ENCODE measurements at places on chromosomes 16 and 17. TPM values are rescaled to one million over a fixed set of nuclear protein-coding genes. Genes with fewer than 3 reads are reported as not detected.

Gene SULT1A4
- total RNA-seq: 5.4 TPM

Gene SLC5A2
- under 0.01 TPM for total RNA-seq

Gene LITAF
- total RNA-seq: 0.81 TPM

Gene TNFRSF17
- total RNA-seq: not detected

Gene GAS7
- total RNA-seq: not detected

Gene FSCN2
- 0.27 TPM for total RNA-seq

Gene ACACA
- 37.4 TPM for total RNA-seq

Gene CACNG3
- total RNA-seq: not detected

Gene MPP2
- 0.54 TPM for total RNA-seq

Gene GSG1L
- total RNA-seq: not detected

Gene CCL8
- not detected for total RNA-seq

Gene TBC1D3E
- total RNA-seq: not detected

Gene KCNH6
- total RNA-seq: not detected

Gene DNAH17
- total RNA-seq: 0.09 TPM

Gene ARHGDIG
- total RNA-seq: 3.5 TPM

Gene USP43
- total RNA-seq: 0.18 TPM

Gene SCNN1G
- total RNA-seq: not detected

Gene ADAP2
- not detected for total RNA-seq

Gene HOXB7
- 2.2 TPM for total RNA-seq

Gene FBXW10
- total RNA-seq: not detected

Gene SLC47A2
- not detected for total RNA-seq

Gene PCTP
- total RNA-seq: 17.2 TPM

Gene CEMP1
- total RNA-seq: not detected

Gene PLK1
- total RNA-seq: 22.8 TPM

Gene HOXB6
- total RNA-seq: 2.8 TPM

Gene HID1
- 11.5 TPM for total RNA-seq

Gene DPEP3
- not detected for total RNA-seq

Gene SLC5A11
- 0.27 TPM for total RNA-seq

Gene NPIPB2
- 4.0 TPM for total RNA-seq

Gene SYCE1L
- total RNA-seq: 2.7 TPM

Gene RNF40
- total RNA-seq: 62.9 TPM

Gene CCDC200
- not detected for total RNA-seq

Gene TAOK2
- total RNA-seq: 97.0 TPM

Gene TMC8
- total RNA-seq: 0.09 TPM

Gene RNF157
- total RNA-seq: 0.09 TPM

Gene TMIGD1
- total RNA-seq: not detected

Gene NPIPA2
- 0.45 TPM for total RNA-seq

Gene FOXN1
- total RNA-seq: not detected

Gene CTRL
- 0.45 TPM for total RNA-seq

Gene ATF7IP2
- 5.8 TPM for total RNA-seq

Gene IL34
- total RNA-seq: 0.63 TPM

Gene IL32
- total RNA-seq: 123 TPM

Gene ANKS3
- total RNA-seq: 14.8 TPM

Gene UNK
- total RNA-seq: 9.3 TPM

Gene MYO15A
- not detected for total RNA-seq

Gene LRRC59
- 162 TPM for total RNA-seq

Gene ZNF597
- 2.5 TPM for total RNA-seq

Gene NPIPB6
- total RNA-seq: not detected

Gene CD300A
- total RNA-seq: not detected

Gene CRK
- 125 TPM for total RNA-seq

Gene DLX4
- total RNA-seq: not detected

Gene MMP28
- total RNA-seq: 3.8 TPM

Gene PPP1R1B
- total RNA-seq: not detected

Gene CCL11
- not detected for total RNA-seq

Gene SERPINF2
- total RNA-seq: not detected

Gene CHST6
- 0.54 TPM for total RNA-seq

Gene TEX14
- total RNA-seq: under 0.01 TPM

Gene PARD6A
- total RNA-seq: 2.4 TPM

All from endothelial cell of coronary artery (primary cell).